Activated CD8-positive, alpha-beta T cell treated with anti-CD3 and anti-CD28 coated beads for 36 hours (primary cell): ENCODE measurements at places on chromosomes 6 and 20.

DNA sequence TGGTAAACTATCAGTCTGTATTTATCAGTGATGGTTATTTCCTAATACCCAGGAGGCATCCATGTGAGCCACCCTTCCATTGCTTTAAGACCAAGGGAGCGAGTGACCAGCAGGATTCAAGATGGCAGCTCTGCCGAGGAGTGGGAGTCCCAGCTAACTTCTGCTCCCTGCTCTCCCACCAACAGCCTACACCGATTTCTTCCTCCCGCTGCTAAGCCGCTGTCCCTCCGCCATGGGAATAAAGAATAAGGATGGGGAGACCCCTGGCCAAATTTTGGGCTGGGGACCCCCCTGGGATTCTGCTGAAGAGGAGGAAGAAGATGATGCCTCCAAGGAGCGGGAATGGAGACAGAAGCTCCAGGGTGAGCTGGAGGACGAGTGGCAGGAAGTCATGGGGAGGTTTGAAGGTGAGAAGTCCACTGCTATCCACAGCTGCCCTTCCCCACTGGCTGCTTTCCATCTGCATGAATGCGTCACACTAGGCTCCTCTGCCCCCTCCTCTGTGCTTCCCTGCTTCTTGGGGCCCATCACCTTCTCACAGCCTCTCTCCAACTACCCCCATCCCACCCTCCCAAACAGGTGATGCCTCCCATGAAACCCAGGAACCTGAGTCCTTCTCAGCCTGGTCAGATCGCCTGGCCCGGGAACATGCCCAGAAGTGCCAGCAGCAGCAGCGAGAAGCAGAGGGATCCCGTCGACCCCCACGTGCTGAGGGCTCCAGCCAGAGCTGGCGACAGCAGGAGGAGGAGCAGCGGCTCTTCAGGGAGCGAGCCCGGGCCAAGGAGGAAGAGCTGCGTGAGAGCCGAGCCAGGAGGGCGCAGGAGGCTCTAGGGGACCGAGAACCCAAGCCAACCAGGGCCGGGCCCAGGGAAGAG lies 10.3 kb downstream of the NFKBIL1 start:
- no peak for DNase-seq

DNA sequence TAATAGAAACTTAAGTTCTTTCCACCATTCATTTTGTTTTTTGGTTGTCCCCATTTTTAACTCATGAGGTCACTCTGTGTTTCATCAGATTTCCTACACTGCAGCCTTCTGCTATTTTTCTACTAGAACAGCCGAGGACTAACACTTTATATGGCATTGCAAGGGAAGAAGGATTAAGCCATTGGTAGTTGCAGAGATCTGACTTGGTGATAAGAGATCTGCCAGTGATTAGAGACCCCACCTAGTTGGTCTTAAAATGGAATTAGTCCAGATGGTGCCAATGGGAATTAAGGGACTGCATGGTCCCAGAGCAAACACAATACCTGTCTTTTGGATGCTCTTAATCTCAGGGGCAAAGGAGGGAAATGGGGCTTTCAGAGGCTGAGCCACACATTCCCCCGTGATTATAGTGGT lies 125.5 kb upstream of the TMEM170B start:
- DNase-seq = no peak

GRCh38 chr6:37845930-37846329 lies 26.4 kb downstream of the ZFAND3 start:
- DNase-seq = no peak

GRCh38 chr6:149335924-149336608 lies 18.6 kb downstream of the TAB2 start:
- peak; percentile 82 for DNase-seq

DNA sequence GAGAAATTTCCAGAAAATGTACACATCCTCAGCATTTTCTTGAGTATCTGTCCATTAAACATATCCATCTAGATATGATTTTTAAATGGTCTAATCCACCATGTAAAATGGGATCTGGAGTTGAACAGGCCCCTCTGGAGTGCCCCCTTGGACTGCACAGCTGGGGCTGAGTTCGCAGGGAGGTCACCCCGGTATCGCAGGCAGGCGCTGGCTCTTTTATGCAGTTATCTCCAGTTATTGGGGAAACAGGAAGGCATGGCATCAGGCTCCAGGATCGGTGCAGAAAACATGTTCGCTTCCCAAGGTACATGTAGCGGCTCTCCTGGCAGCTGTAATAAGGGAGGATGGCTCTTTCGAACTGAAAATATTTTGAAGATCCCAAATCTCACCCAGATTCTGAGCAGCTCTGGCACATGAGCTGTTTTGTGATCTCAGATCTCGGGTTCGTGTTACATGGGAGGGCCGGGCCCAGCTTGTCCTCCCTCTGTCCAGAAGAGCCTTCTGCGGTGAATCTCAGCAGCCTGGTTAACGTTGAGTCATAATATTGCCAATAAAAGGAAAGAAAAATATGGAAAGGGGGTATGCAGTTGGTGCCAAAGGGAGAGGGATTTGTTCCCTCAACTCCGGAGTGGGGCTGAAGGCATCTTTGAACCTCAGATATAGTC lies 167.7 kb downstream of the EYA2 start:
- no peak for DNase-seq

DNA sequence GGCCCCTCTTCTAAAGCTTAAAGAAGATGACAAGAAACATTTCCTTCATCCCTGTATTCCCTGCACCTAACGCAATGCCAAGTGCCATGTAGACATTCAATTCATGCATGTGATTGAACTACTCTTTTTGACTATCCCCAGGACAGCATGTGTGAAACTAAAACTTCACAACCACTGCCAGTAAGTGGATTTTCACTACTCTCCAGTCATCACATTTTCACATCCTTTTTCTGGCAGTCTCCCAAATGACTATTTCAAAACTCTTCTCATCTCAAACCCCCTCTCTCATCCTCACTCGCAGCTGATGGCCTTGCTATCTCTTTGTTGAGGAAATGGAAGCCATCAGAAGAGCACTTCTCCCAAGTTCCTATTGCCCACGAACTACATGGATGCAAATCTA lies 122.6 kb downstream of the OPRM1 start:
- no peak for DNase-seq

GRCh38 chr6:155050311-155050710 lies 55.2 kb downstream of the TIAM2 start:
- DNase-seq = peak; percentile 72

DNA sequence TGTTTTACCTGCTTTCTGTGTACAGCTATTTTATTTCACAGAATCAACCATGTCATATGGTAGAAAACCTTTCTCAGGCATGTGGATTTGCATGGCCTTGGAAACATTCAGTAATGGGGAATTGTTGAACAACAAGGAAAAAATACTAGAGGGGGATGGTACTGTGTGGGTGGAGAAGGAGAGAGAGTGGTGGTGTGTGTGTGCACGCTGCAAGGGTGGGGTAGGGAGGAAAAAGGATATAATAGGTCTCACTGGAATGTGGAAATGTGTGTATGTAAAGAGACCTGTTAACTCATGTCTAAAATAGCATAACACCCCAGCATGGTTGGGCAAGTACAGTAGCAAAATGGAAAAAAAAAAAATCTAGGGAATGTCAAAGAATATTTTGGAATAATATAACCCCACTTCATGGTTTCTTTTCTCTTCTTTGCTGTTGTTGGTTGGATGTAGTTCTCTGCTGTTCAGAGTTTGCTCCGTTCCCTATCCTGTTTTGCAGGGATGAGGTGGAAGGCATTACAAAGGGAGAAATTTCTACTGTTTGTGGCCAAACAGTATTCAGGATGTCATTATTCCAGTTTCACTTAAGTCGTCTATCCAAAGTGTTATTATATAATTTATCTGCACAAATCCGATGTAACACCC lies 93.9 kb upstream of the CITED2 start:
- no peak for DNase-seq

DNA sequence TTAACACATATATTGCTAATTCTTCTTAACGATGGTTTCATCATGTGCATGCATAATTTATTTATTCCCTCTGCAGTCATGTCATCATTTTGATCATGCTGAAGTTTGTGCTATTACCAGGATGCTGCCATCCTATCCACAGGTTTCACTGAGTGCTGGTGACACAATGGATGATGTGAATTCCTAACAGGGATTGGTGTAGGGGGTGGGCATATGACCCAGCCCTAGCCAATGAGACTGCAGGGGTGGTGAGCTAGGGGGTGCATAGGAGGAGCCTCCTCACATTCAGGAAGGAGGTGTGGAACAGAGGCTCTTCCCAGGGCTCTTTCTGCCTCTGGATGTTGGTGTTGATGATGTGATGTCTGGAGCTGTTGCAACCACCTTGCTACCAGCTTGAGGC lies 7.5 kb downstream of the CST5 start:
- no peak for DNase-seq

- DNase-seq = no peak
These were observed 115.2 kb upstream of the BEND6 start for GRCh38 chr6:56839533-56840183.

- DNase-seq = no peak
These were observed 665.1 kb downstream of the RNF144B start for GRCh38 chr6:19052219-19052618.

DNA sequence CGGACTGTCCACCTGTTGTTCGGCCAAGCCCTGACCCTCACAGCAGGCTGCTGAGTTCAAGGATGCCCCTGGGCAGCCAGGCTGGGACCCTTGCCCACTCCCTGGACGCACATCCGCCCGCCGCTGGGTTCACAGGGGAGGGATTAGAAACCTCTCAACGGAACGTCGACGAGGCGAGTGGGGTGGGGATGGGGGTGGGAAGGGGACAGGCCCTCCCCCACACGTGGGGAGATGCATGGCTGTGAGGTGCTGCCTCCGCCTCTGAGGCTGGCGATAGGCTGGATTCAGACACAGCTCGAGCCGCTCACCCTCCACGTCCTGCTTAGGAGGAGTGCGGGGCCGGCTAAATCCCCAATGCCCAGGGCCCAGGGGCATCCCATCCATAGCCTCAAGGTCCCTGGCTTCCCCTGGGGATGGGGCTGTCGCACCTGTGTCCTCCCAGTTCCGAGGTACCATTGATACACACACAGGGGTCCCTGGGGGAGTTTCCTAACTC lies 90.6 kb upstream of the BHLHE23 start:
- no peak for DNase-seq

- DNase-seq = no peak
These were observed 256.3 kb upstream of the TAB2 start for GRCh38 chr6:149060985-149061760.

GRCh38 chr6:34457742-34458735 lies 7.8 kb upstream of the PACSIN1 start:
- DNase-seq = no peak

- DNase-seq = no peak
These were observed 10.6 kb downstream of the TMEM242 start for GRCh38 chr6:157312757-157313156.

GRCh38 chr6:12595161-12595811 lies 121.3 kb upstream of the PHACTR1 start:
- no peak for DNase-seq

DNA sequence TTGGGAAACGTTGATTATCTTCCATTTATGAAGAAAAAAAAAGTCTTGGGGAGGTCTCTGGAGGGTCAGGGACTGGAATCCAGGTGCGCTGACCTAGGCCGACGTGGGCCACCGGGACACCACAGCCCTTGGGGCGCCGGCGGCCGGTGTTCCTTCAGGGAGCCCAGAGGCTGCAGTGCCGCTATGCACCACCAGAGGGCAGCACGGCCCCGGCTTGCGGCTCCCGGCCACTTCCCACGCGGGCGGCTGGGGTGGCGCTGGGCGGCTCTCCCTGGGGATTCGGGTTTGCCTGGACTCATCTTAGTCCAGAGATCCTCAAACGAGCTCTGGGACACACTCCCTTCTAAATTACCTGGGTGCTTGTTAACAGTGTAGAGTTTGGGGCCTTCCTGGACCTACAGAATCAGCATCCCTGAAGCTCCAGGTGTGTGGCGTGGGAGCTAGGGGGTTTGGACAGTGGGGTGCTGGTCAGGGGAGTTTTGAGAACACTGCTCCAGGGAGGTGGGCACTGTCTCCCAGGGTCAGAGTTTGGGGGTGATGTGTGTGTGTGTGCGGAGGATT lies 23.0 kb upstream of the GTSF1L start:
- DNase-seq = peak; percentile 89

- no peak for DNase-seq
These were observed 42.9 kb downstream of the UQCC1 start for GRCh38 chr20:35368666-35369423.

DNA sequence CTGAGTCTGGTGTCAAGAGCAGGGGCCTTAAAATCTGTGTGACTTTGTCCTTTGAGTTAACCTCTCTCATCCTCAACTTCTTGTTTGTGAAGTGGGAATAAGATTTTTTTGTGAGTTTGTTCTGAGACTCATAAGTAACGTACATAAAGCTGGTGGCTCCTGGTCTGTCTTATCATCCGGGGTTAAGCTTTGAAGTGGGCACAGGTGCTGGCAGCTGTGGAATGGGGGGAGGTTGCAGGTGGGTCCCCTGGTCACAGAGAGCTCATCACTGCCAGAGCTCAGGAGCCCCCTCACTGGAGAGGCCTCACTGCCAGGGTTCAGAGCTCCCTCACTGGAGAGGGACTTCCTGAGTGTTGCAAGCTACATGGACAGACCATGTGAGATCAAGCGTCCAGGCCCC lies 174.1 kb downstream of the NRN1 start:
- no peak for DNase-seq

- DNase-seq = no peak
These were observed 484.7 kb downstream of the TFAP2B start for GRCh38 chr6:51303338-51303737.

GRCh38 chr6:35725081-35725708 lies 11.6 kb upstream of the ARMC12 start:
- DNase-seq = no peak

DNA sequence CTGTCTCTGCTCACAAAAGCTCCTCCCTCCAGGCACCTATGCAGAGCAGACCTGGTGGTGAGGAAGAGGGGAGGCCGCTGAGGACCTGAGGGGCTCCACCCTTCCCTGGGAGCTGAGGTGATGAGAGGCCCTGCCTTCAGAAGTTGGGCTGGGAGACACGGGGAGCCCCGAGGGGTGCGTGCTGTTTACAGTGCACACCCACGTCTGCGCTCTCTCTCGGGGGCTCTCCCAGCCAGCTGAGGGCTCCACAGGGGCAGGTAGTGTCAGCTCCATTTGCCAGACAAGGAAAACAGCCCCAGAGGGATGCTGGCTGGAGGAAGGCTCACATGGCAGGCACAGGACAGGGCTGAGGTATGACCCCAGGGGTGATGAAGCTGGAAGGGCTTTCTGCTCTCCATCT lies 13.5 kb upstream of the NOL4L start:
- no peak for DNase-seq

- DNase-seq = no peak
These were observed 34.8 kb downstream of the CTNNBL1 start for GRCh38 chr20:37728635-37728983.

DNA sequence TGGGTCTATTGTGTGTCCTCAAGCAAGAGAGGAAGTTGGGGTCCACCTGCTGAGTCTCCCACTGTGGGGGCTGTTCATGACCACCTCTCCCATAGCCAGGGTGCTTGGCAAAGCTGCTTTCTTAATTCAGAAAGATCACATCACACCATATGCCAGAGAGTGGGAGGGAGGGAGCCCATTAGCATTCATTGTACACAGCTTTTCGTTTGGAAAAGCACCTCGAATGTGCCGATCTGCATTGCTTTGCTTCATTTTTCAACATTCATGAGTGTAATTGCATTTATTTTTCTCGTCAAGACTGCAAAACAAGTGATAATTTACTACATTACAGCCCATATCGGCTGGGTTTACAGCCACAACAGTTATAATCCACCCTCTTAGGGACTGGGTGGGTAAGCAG lies 327.3 kb downstream of the PTPRT start:
- no peak for DNase-seq

GRCh38 chr6:37866590-37867507 lies 47.3 kb downstream of the ZFAND3 start:
- DNase-seq = no peak

GRCh38 chr6:133171989-133172604 lies 69.1 kb upstream of the EYA4 start:
- DNase-seq = no peak

- no peak for DNase-seq
These were observed 3.4 kb upstream of the ZNF217 start for GRCh38 chr20:53597030-53597482.
